ENCODE measurements at places on chromosomes 7 and 10.

DNA sequence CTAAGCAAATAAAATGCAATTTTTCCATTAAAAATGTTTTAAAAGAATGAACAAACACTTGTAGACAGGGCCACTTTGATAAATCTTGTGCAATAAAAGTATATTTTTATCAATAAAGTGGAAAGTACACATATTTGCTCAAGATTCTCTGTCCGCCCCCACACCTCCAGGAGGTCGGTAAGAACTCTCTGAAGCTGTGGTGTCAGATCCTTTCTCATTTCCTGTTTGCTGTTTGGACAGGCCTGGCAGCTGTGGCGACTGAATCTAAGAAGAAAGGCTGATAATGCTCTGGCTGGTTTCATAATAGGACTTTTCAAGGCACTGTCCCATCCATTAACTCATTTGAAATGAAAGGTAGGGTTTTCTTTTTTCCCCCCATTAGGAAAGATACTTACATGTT lies 15.3 kb upstream of the ASB4 start:
- peak; percentile 29 for DNase-seq

DNA sequence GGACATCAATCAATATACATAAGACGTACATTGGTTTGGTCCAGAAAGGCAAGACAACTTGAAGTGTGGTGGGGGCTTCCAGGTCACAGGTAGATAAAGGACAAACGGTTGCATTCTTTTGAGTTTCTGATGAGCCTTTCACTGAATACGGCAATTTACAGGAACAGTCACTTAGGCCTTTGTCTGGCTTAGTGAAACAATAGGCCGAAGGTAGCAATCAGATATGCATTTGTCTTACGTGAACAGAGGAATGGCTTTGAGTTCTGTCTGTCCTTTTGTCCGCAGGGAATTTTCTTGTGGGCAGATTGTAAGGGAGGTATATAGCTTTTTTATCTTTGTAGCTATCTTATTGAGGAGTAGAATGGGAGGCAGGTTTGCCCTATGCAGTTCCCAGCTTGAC lies 10.8 kb upstream of the STN1 start:
- no peak for DNase-seq

DNA sequence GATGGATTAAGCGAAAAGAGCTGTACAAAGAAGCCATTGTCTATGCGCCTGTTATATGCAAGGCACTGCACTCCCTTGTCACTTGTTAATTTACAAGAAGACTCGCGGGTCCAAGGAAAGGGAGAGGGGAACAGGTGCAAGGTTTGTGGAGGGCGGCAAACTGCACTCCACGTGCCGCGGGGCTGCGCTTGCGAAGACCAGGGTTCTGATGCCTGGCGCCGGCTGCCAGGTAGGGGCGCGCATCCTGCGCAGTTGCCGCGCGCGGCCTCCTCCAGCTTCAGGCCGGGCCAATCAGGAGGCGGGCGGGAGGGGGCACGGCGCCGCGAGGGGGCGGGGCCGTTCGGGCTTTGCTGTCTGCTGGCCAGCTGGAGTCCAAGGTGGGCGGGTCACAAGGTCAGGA lies 140.6 kb upstream of the PALS2 start:
- no peak for DNase-seq

DNA sequence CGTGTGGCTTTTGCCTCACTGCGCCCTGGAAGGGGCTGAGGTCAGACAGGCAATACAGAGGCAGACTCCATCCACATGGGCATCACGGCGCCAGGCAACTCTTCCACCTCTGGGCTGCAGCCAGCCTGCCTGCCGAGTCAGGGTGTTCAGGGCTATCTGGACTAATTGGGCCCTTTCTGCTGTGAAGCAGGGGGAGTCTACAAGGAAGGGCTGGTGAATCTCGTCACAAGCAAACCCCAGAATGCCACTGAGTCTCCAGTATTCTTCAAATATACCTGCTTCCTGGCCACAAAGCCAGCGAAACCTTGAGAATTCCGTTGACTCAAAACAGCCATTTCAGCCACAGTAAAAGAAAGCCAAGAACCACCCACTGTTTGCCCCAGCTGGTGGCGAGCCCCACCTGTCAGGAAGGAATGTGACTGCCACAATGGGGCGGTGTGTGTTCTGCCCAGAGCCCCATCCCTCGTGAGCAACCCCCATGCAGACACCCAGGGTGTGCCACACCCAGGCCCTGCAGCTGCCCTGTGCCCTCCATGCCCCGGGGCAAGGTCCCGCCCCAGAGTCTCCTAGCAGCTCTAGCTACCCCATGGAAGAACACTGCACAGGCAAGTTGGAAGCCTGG lies 117.3 kb downstream of the FAM53B start:
- no peak for DNase-seq

DNA sequence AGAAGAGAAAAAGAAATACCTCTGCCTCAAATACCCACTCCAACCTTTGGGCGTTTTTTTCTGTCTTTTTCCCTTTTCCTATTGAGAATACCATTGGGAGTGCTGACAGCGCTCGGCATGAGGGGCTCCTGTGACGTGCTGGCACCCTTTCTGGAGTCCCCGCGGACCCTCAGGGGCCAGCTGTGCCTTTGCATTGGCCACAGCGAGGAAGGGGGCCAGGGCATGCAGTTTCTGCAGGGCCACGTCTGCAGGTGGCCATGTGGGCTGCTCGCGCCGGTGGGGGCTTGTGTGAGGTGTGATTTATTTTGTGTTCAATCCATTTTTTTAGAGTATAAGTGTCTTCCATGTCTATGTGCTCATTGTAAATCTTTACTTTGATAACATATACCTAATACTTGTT lies 57.4 kb downstream of the INPP5A start:
- no peak for DNase-seq

DNA sequence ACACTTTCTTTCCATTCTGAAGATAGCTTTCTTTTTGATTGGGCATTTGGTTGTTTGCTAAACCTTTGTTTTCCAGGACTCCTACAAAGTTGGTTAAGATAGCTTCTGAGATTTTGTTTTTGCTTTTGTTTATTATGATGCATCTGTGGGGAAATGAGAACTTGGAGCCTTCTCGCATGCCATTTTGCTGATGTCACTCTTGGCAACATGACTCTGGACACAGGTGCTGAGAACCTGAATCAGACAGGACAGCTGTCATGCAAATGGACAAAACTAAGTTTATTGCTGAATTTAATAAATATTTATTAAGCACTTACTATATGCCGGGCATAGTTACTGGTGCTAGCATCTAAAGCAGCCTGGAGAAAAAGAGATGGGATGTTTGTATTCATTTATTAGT lies 274.1 kb downstream of the ZEB1 start:
- no peak for DNase-seq

DNA sequence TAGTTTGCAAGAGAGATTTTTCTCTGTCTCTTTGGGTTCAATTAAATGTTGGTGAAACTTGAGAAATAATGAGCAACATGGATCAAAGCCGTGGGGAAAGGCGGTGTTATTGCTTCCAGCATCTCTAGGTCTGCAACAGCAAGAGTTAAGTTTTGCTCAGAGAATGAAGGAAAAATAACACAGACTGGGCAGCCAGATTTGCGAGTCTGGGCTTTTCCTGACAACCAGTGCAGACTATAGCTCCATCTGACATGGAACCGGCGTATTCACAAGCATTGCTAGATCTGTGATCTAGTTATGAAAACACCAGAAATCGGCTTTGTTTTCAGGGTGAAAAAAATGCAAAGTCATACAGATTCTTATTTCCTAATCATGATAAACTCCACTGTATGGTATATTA lies 110.4 kb downstream of the CAMK1D start:
- DNase-seq, result no peak

- DNase-seq, result no peak
These were observed 5.1 kb downstream of the ANXA11 start for GRCh38 chr10:80200259-80200658.
